ENCODE measurements at places on chromosomes 12 and 14.

DNA sequence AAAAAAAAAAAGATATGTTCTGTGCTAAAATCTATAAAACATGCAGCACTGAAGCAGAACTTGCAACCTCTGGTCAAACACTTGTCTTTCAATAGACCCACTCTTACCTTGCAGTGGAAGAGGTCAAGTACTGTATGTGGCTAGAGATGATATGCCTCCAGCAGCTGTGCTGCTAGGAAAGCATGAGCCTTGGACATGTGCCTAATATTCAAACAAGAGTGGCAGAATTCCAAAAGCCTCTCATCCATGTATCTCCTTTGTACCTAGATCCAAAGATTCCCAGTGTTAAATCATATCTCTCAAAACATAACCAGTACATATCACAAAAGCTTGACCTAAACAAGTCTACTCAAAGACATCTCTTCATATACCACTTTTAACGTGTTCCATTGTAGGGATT, 105.0 kb upstream of the CPNE8 start:
- no peak for DNase-seq

DNA sequence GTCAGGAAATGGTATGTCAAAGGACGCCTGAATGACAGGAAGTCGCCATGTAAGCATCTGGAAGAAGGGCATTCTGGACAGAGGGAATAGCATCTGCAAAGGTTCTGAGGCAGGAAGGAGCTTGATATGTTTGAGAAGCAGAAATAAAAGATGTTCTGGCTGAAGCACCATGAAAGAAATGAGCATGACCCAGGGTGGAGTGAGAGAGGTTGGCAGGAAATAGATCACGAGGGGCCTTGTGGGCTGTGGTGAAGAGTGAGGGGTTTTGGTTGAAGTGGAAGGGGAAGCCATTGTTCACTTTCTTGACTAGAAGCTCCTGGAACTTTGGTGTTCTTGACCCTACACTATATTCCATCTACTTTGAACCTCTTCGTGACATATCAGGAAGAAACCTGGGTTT, 99.4 kb upstream of the PARP11 start:
- no peak for DNase-seq

- DNase-seq = no peak
Measured at GRCh38 chr14:101730626-101731186, 30.8 kb upstream of the PPP2R5C start.

GRCh38 chr12:29667011-29667410, 116.7 kb downstream of the TMTC1 start:
- no peak for DNase-seq

DNA sequence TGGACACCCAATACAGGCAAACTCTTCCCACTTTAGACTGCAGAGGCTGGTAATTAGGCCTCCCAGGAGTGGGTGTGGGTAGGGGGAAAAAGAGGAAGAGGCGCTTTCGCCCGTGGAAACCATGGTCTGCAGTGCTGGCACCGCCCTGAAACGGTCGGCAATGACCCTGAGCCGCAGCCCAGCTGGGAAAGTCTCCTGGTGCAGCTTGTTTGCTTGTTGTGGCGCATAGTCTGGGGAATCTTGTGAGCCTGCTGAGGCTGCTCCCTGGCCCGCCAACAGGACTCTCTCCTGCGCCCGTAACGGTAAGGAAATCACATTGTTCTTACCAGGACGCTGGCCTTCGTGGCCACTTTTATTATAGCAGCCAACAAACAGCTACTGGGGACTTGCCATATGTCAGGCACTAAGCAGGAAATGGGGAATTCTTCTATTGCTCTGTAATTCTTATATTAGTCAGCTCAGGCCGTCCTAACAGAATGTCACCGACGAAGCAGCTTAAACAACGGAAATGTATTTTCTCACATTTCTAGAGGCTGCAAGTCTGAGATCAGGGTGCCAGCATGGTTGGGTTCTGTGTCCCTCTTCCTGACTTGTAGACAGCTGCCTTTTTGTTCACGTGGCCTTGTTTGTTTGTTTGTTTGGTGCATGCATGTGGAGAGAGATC, 52.5 kb upstream of the RIN3 start:
- DNase-seq = no peak

DNA sequence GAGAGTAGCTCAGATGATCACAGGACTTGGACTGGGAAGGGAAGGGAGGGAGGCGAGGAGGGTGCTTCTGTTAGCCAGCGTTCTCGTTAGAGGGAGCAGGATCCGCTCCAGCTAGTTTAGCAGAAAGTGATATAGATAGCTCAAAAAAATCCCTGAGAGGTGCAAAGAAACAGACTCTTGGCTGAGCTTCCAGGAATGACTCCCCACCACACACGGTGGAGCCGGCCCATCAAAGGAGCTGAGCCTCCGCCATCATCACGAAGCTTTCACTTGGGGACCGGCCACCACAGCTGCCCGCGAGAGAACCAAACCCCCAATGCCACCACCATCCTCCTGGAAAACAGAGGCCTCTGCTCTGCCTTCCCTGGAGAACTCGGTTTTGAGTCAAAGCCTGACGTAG, 124.6 kb upstream of the BCL2L14 start:
- no peak for DNase-seq

- peak; percentile 17 for DNase-seq
Measured at GRCh38 chr12:107519906-107520859, 165.4 kb upstream of the PWP1 start.

- no peak for DNase-seq
Measured at GRCh38 chr12:26868447-26869103, 35.6 kb upstream of the ITPR2 start.

GRCh38 chr14:87397499-87397898, 595.5 kb downstream of the GALC start:
- DNase-seq = no peak

- no peak for DNase-seq
Measured at GRCh38 chr12:92721130-92721529, 18.3 kb downstream of the PLEKHG7 start.

GRCh38 chr14:49641697-49642129, 6.7 kb upstream of the DNAAF2 start:
- DNase-seq = no peak

- DNase-seq = no peak
Measured at GRCh38 chr12:72543777-72544467, 271.8 kb downstream of the TRHDE start.

DNA sequence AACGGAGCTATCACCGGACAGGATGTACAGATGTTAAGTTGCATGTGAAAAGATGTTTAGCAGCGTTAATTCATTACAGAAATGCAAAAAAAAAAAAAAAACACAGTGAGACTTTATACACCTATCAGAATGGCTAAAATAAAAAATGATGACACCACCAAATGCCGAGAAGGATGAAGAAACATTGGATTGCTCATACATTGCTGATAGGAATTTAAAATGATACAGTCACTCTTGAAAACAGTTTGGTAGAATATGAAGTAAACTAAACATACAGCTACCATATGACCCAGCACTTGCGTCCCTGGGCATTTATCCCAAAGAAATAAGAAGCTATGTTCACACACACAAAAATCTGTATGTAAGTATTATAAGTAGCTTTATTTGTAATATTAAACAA, 574.1 kb downstream of the SLC16A7 start:
- no peak for DNase-seq

GRCh38 chr12:27822076-27822712, 42.2 kb upstream of the MANSC4 start:
- DNase-seq = no peak

DNA sequence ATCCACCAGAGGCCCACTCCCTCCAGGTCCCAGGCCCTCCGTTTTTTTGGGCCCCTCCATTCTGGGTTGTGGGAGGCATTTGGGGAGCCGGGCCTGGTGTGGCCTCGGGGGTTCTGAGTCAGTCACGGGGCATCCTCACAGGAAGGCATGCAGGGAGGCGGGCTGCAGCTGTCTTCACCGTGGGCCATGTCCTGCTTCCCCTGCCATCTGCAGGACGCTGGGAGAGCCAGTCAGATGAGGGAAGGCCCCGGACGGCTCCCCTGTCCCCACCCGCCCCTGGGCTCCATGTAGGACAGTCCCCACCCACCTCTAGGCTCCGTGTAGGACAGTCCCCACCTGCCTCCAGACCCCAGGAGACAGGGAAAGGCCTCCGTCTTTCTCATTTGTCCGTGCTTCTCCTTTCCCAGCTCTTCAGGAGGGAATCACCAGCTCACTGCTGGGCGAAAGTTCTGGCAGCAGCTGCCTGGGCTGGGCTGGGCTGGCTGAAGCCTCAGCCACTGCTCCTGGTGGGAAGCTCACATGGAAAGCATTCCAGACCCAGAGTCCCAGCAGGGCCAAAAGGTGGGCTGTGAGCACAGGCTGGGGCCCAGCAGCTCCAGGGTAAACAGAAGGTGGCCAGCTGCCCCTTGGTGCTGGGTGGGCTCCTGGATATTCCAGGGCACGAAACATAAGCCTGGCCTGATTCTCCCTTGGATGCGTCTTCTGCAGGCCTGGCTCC, 217.8 kb downstream of the KIF26A start:
- DNase-seq = no peak

Measured in NCI-H1092 (cell line).